LoVo (cell line): ENCODE measurements at places on chromosomes 2 and 18.

- DNase-seq: no peak
Observed at GRCh38 chr2:240956935-240957655, 41.3 kb upstream of the SNED1 start.

DNA sequence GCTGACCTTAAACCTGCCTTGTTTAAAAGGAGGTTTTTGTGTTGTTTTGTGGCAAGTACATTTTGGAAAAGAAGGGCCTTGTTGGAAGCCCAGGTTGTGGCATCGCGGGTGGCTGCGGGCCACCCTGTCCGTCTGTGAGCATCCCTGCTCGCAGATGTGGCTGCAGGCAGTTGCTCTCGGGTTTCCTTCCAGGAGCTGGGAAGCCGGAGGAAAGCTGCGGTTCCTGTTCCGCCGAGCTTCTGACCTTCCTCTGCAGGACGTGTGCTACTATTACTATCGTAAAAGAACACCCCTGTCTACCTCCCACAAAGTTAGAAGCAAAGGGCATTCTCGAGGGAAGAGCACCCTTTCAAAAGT, 766 bp downstream of the MFF start:
- no peak for DNase-seq

GRCh38 chr2:220279840-220280239, 652.4 kb downstream of the SLC4A3 start:
- DNase-seq: no peak

GRCh38 chr2:86039178-86039962, 66.3 kb downstream of the POLR1A start:
- DNase-seq: no peak

GRCh38 chr2:180876506-180876905, 103.9 kb upstream of the UBE2E3 start:
- DNase-seq: no peak

GRCh38 chr2:95298486-95299111, 1.5 kb downstream of the KCNIP3 start:
- no peak for DNase-seq

- no peak for DNase-seq
Observed at GRCh38 chr2:147173189-147173581, 671.6 kb upstream of the ACVR2A start.

DNA sequence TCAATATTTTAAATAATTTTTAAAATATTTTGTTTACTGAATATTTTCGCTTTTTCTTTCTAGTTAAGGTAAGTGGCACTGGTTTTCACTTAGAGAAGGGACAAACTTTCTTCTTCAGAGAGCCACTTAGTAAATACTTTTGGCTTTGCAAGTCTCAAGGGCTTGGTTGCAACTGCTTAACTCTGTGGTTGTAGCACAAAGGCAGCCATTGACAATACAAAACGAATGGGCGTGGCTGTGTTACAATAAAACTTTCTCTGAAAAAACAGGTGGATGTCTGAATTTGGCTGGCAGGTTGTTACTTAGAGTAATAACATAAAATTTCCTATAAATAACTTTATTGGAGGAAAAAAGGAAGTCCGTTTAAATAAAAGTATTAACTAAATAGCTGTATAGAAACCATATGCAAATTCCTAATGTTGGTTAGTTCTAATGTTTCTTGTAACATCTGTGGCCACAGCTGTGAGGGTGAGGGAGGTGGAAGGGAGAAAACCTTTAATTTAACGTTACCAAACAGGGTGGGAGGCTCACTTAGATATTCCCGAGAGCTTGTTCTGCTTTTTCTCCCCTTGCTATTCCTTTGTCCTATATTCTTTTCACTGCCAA, 62.4 kb upstream of the TNP1 start:
- no peak for DNase-seq

- no peak for DNase-seq
Observed at GRCh38 chr2:229416116-229416694, 145.1 kb upstream of the PID1 start.

DNA sequence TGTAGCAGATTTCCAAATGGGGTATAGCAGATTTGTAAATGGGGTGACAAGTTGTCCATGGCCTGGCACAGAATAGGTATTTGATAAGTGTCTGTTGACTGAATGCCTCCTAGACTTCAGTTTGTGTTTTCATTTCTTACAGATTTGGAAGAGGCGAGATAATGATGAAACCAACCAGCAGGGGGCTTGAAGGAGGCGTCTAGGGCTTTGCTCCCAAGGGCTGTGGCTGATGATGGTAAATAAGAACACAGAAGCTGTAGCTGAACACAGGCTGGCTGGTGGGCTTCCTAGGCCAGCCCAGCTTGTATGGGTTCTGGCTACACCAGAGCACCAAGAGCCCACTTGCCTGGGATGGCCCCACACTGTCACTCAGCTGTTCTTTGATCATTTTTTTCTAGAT, 19.4 kb downstream of the SFTPB start:
- no peak for DNase-seq

DNA sequence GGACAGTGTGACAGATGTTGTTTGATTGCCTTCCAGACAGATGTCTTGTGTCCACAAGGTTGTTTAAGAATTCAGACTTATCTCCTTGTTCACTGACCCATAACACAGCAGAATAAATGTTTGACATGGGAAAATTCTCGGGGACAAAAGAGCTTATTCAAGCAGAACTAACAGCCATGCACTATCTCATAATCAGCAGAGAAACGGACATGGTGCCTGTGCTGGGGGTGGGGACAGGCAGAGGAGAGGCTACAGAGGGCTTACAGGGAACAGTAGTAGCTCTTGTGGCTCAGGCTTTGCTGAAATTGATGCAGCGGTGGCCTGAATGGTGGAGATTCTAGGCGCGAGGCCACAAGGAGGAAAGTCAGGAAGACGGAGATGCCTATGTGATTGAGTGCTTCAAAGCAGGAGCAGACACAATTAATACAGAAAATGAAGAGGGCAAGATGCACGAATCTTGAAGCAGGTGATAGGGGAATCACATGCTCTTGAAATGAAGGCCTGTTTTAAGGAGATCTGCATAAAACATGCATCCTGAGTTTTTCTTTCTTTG, 62.0 kb upstream of the CAB39 start:
- no peak for DNase-seq

GRCh38 chr2:43082111-43082894, 144.1 kb downstream of the ZFP36L2 start:
- no peak for DNase-seq

- no peak for DNase-seq
Observed at GRCh38 chr2:237205043-237205541, 119.4 kb downstream of the COPS8 start.

GRCh38 chr2:240435457-240435947, at the start of gene GPC1:
GPC1 (plus strand) TSS chr2:240435663; CDS start chr2:240435919, 256 bp downstream.
- DNase-seq: peak; percentile 76

DNA sequence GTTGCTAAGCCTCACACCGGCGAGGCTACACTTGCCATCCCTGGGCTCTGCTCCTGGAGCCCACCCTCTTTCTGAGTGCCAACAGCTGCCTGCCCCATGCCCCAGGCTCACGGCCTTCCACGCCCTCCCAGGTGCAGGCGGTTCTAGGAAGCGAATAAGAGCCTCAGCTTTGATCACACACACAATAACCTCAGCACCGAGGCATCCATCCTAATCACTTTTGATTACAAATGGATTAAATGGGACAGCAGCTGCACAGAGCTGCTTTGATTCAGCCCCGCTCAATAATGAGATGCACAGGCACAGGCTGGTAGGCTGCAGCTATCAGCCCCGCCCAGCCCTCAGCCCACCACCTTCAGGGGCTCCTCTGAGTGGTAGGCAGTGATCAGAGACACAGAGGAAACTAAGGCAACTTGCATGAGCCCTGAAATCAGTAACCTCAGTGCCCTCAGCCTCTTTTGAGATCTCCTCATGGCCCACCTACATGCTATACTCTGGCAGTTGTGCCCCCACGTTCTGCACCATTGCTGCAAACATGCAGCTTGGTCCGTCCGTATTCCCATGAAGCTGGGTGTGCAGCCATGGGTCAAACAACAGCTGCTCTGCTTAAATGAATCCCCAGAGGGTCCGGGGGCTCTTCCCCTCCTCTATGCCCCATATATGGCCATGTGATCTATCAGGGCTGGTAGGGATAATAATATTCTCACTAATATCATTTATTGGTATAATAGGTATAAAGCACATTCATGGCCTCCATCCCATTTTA, 171.4 kb downstream of the SETBP1 start:
- DNase-seq: no peak

DNA sequence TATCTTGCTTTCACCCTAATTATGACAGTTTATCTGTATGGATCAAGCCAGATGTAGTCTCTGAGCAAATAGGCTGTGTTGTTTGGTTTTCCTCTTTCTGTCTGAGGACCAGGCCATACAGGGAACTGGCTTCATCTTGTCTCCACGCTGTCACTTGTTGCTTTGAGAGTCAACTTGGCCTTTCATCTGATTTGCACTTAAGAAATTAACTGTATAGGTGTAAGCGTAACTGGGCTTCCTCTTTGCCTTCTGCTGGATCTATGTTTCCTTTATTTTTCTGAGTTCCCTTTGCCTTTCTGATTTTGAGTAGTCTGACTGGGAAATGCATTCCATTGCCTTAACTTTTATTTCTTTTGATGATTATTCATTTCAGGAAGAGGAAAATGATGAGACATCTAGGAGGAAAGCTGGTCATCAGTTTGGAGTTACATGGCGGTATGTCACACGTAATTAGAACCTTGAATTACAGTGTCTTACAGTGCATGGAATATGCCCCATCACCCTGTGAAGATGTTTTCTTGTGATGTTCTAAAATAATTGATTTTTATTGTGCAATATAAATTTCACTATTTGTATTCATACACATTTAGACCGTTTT, 17.4 kb downstream of the PTCD3 start:
- no peak for DNase-seq

GRCh38 chr2:2932189-2932588, 445.4 kb downstream of the EIPR1 start:
- DNase-seq: no peak

- no peak for DNase-seq
Observed at GRCh38 chr2:181585732-181586131, 71.2 kb downstream of the CERKL start.

GRCh38 chr2:110134025-110134424, 18.4 kb upstream of the MALL start:
- no peak for DNase-seq

- no peak for DNase-seq
Observed at GRCh38 chr2:209690029-209690754, 81.4 kb upstream of the UNC80 start.

GRCh38 chr18:58911766-58912165, 47.1 kb downstream of the ZNF532 start:
- no peak for DNase-seq

DNA sequence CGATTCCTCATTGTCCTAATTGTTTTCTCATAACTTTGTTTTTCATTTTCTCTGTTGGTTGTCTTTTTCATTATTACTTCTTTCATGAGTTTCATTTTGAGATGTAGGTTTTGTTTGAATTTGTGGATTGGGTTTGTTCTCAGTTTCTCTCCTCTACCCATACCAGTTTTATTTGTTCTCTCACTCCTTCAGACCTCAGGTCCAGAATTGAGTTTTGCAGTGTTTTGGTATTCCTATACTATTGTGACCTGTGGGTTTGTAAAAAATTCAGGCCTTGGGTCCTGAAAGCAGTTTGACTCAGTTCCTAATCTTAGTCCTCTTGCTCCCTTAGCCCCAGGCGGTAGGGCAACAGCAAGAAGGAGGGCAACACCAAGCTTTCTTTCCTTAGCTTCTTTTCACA, 28.3 kb upstream of the UBE2E3 start:
- no peak for DNase-seq

DNA sequence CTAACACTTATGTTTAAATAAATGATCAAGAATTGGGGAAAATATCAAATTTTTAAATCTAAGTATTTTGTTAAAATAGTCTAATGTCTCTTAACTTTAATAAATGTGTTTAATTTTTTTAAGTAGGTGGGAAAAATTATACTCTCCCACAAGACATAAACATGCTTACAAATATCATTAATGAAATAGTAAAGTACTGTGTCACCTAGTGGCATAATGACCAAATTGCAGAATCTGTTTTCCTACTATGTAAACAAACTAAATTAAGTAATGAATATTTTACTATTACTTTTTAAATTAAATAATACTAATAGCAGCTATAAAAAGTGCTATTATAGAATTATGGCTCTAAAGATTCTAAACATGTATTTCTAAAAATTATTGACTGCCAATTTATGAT, 52.0 kb upstream of the CHAC2 start:
- peak; percentile 2 for DNase-seq

GRCh38 chr2:50749216-50749615, 282.7 kb downstream of the NRXN1 start:
- no peak for DNase-seq

- no peak for DNase-seq
Observed at GRCh38 chr2:9415516-9416169, 7.7 kb downstream of the ITGB1BP1 start.

DNA sequence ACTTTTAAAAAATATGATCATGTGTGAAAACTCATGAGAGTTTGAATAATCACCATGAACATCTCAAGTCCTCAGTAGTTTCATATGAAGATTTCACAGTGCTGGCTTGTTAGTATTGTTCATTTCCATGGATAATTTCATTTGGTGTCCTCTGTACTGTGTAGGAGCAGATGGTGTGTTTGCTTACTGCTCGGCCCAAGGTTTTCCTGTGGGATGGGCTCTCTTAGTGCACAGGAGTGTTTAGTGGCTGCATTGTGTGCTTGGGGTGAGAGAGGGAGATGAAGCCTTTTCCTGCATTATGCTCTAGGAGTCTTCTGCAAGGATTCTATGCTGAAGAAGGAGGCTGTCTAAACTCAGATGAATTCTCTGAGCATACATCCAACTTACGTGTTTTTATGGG, 270.6 kb downstream of the SOCS6 start:
- DNase-seq: no peak

GRCh38 chr18:67608615-67609273, 92.2 kb upstream of the DSEL start:
- DNase-seq: no peak

DNA sequence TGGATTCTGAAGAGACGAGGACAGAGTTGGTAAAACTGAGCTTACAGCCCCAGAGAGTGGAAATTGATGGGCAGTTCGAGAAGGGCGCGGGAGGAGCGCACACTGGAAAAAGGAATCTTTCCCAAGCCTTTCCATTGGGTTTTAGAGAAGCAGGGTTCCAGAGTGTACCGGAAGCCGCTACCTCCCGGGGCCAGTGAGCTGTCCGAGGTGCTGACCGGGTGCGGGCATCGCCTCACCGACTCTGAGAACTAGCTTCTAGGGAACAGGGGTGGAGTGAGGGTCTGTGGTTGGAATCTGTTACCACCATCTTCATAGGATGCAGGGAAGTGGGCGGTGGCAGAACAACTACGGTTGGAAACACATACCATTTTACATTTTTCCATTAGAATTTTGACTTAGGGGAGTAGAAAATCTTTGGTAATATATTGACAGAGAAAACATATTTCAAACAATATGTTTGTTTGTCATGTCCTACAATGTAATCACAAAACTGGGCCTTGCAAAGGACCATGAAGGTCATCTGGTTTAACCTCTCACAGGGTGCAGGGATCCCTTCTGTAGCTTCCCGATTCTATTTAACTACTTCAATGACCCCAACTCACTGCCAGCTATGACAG, 724 bp downstream of the NMS start:
- DNase-seq: no peak

DNA sequence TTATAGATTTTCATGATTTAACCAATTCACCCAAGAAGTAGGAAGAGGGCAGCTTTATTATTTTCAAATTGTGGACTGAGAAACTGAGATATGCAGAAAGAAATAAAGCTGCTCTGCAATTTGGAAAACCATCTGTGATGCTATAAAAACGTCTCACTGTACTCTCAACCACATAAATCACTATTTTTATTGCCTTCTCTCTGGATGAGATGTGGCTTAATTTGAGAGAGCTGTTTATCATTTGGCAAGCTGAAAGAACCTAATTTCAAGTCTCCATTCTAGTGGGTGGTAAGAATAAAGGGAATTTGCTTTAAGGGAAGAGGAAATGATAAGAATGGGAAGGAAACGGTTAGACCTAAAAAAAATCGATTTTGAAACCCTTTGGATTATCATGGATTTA, 49.9 kb upstream of the CYP1B1 start:
- no peak for DNase-seq
